GM12864 (cell line): ENCODE measurements at places on chromosomes 16 and 17.

DNA sequence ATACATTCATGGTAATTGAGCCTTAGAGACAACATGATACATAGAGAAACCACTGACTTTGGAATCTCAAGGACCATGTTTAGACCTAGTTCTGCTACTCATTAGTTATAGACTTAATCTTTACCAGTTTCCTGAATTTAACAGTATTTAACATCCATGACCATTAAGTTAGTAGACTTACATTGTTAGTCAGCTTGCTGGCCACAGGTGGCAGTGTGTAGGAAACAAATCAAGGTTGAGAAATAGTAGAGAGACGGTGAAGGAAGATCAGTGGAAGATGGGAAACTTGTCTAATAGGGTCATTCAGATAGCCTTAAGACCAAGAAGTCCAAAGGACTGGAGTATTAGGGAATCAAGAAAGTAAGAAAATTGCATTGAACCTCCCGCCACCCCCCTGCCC is 31.0 kb downstream of the OMG start:
- DNase-seq: no peak

DNA sequence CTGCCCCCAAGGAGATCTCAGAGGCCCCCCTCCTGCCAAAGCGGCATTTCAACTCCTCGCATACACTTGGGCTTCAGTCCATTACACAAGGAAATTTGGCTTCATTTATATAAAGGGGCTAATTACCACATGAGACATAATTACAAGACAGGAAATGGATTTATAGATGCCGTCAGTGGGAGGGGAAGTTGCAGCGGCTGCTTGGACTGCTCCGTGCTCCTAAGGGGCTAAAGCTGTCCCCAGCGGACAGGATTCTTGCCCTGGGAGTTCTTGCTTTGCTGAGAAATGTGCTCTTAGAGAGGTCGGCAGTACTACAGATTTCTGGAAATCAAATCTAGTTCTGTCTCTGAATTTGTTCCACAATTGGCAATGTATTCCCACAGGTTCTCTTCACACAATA is 57.2 kb upstream of the NLK start:
- no peak for DNase-seq

DNA sequence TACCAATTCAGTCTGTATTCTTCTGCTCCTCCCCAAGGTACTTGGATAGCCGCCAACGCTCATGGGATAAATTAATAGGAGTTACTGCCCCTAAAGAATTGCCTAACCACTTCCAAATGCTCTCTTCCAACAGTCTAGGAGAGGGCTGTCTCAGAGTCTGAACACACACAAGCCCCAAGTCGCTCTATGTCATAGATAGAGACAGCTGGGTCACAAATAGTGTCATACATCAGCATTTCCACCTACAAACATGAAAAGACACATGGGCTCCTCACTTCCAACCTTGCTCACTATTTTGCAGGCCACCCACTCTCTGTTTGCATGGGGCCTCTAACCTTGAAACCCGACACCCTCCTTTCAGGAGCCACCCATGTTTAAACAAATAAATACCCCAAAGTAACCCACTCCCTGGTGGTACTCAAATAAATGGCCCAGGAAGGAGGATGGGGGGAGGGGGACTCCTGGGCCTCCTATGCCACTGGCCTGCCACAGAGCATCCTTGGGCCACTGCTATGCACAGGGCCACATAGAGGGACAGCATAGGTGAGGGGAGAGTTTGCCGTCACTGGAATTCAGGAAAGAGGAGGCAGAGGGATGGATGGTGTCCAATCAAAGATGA is 265.9 kb downstream of the SOX9 start:
- no peak for DNase-seq

- no peak for DNase-seq
These were observed 3.6 kb downstream of the MAP2K4 start for GRCh38 chr17:12024327-12024726.

DNA sequence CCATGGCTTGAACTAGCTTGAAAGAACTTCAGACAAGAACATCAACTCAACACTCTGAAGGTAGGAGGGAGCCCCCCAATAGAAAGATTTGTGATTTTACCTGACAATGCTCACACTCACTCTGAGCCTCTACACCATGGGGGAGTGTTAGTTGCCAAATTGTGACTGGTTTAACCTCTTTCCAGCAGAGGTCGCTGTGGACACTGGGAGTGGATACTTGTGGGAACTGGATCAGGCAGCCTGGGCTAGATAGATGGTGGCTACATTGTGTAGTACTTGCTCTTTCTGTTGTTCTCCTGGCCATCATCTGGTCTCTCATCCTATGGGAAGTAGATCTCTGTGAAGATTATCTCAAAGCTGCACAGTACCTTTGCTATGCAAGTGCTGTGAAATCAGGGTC is 2.9 kb downstream of the SMPD3 start:
- peak; percentile 49 for DNase-seq

DNA sequence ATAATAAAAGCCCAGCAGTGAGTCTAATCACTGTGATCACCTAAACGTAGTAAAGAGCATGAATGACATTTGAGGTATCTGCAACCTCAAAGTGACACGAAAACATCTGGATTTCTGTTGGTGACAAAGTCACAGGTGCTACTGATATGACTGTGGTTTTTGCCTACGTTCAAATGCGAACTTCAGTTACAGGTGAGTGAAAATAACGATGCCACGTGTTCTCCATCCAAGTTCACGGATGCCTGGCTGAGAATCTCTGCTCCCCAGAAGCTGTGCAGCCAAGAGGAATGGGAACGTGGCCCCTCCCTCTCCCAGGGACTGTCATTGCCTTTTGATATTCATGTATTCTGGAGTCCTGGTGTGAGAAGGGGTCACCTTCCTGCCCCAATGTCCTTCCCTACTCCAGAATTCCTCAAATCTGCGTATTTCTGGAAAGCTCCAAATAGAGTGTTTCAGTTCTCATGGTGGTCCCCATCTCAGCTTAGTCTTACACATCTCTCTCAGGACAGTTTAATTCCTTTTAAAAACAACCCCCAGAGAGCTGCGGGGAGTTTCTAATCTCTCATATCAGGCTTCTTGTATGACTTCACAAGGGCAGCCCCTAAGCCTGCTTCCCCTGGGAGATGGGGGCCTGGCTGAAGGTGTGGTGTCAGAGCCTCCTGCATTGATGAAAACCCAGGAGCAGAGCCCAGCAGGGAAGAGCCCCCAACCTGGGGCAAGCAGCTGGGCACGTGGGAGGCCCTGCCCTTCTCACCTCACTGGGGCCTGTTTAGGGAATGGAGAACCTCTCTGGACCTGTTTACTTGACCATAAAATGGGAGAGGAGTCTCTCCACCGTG is 25.8 kb downstream of the PIK3R5 start:
- DNase-seq: peak; percentile 76

DNA sequence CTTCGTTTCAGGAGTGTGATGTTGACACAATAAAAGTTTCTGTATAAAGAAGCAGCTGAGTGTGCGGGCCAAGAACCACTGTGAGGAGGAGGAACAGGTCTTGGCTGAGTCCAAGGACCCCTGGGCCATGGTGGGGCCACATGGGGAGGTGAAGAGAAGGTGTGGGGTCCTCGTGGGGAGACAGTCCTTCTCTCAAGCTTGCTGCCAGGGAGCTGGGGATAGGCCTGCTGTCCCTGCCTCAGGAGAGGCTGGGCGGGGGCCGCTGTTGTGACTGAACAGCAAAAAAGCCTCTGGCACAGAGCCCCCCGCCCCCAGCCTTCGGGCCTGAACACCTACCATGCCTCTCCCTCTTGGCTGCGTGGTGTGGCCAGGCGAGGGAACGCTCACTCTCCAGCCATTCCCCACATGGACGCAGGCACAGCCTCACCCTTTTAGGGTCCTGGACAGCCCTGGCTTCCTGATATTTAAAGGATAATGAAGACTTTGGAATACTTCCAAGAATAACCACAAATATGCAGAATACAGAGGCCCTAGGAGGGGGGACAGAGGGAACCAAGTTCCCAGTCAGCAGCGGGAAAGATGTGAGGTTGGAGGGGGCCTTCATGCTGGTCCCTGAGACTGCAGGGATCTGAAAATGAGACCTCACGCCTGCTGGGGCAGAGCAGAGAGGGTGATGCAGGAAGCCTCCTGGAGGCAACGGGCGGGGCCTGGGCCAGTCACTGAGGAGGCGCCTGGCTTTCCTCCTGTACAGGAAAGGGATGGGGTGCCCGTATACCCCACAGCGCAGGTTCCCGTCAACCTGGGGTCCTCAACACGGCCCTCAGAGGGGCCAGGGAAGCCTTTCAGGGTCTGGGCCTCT is 100.0 kb upstream of the CREBBP start:
- DNase-seq: no peak

DNA sequence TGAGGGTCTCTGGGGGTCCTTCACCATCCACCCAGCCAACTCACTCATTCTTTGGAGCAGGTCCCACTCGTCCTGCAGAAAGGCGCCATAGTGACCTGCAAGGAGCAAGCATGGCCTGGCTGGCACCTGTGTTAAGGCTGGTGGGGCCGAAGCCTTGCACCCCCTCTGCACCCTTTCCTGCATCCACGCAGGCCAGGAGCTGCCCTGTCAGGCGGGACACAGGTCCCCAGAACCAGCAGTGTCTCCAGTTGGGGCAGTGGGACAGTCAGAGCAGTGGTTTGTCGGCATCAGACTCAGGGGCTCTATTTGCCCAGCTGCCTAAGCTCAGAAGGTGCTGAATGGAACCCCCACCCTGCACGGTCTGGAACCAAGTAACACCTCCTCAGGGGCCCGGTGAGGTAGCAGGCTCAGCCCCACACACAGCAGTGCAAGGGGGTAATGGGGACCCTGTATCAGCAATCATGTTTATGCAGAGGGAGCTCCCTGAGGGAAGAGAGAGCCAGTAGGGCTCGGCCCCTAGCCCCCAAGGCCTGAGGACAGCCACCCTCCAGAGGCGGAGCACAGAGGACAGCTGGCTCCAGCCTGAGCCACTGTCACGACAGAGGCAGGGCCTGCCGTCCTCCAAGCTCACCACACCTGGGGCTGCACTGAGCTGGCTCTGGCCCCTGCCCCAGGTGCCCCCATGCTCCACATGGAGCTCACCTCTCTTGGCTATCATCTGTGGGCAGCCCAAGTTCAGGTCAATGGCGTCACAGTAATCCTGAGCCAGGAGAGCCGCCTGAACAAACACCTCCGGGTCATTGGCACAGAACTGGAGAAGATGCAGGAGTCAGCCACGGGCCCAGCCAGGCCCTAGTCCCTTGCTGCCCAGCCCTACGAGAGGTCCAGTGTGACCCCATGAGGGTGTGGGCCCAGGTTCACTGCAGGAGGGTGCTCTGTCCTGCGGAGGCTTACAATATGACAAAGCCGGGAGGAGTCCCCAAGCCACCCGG is 1.9 kb downstream of the DUS1L start:
- no peak for DNase-seq

GRCh38 chr17:59876107-59876506 is 16.6 kb downstream of the TUBD1 start:
- no peak for DNase-seq

GRCh38 chr17:4750606-4751005 is 10.9 kb upstream of the CXCL16 start:
- no peak for DNase-seq

- DNase-seq: no peak
These were observed 11.3 kb downstream of the UTS2R start for GRCh38 chr17:82382933-82383255.

GRCh38 chr17:66679631-66680517 is 155.0 kb upstream of the CACNG5 start:
- DNase-seq: no peak

DNA sequence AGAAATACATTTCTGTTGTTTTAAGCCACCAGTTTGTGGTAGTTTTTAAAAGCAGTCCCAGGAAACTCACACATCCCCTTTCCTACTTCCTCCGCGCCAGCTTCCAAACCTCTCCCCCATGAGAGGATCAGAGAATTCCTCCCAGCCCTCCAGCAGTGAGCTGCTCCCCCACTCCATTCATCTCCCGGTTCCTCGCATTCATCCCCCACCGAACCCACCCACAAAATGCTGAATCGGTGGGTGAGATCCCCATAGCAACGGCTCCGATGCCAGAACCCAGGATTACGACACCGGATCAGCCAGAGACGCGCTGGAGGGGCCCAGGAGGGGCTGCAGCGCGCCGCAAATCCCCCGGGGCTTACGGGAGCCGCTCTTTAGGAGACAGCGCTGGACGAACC is 251.4 kb upstream of the RPL38 start:
- DNase-seq: no peak

DNA sequence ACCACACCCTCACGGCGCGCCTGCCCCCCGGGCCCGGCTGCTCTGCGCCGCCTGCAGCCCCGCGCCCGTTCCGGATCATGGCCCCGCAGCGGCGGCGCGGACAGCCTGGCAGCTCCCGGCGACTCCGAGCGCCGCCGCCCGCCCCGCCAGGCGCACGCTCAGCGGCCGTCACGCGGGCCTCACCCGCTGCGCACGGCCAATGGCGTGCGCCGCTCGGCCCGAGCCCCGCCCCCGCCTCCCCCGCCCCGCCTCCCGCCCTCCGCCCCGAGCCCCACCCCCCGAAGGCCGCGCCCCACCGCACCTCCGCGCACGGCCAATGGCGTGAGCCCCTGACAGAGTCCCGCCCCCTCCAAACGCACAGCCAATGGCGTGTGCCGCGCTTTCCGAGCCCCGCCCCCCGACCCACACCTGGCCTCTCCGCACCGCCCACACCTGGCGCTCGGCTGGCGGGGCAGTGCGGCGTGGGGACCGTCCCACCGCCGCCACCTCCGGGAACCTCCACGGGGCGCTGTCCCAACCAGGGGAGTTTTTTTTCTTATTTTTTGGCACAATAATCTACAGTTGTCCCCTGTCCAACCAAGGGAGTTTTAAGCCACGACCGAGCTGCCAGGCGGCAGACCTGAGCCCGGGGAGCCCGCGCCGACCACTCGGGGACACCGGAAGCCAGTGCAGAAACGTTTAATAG is at the start of gene PCYT2:
PCYT2 (minus strand) TSS at position 123 of the 685 bp plus-strand sequence; CDS start at position 79, 44 bp downstream.
- no peak for DNase-seq

- no peak for DNase-seq
These were observed 20.4 kb downstream of the GAS7 start for GRCh38 chr17:10177913-10178505.

DNA sequence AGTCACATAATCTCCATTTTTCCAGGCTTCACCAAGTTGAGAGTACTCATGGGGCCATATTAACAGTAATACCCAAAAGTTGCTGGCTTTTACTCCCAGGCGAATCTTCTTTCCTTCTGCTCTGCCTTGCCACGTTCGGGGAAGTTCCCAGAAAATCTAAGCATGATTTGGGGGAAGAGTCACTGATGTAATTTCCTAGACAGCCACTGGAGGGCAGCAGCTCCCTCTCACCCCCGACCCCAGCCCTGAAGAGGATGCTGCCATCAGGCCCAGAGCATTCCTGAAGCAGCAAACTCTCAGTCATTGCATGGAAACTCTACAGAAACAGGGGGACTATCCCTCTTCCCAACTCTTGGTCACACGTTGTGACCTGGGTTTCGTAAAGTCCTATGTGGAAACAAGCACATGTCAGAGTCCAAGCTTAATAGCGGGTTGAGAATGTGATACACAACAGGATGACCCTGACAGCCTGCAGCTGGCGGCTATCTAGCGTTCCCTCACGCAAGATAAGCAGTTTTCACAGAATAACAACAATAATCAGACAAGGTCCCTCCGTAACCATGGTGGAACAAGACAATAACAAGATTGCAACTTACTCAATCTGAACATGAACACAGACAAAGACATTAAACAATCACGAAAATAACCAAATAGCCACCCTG is 43.8 kb upstream of the DHX40 start:
- DNase-seq: no peak

GRCh38 chr16:84970447-84971127 is 40.7 kb downstream of the ZDHHC7 start:
- peak; percentile 41 for DNase-seq
